ENCODE measurements at places on chromosomes 12 and 14. TPM values are rescaled to one million over a fixed set of nuclear protein-coding genes. Genes with fewer than 3 reads are reported as not detected.

Gene CSRNP2
- polyA plus RNA-seq = 37.5 TPM

Gene RD3L
- polyA plus RNA-seq = not detected

DNA sequence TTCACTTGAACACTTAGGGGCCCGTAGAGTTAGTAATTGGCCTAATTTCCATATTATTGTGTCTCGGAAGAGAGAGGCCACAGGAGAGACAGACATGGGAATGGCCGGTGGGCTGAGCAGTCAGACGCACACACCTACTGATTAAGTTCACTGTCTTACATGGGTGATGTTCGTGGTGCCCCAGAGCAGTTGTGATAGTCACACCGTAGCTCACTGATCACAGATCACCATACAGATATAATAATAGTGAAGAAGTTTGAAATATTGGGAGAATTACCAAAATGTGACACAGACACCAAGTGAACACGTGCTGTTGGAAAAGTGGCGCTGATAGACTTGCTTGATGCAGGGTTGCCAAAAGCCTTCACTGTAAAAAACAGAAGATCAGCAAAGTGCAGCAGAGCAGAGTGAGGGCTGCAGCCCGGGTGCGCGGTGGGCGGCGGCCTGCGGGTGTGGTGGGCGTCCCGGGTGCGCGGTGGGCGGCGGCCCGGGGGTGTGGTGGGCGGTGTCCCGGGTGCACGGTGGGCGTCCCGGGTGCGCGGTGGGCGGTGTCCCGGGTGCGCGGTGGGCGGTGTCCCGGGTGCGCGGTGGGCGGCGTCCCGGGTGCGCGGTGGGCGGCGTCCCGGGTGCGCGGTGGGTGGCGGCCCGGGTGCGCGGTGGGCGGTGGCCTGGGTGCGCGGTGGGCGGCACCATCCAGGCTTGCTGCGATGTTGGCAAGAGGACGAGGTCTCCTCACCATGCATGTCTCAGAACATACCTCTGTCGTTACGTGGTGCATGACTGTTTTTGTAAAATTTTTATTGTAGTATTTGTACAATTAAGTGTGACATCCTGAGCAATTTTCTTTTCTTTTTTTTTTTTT lies 34.3 kb upstream of the TEX22 start:
- DNase-seq = no peak

GRCh38 chr14:103728721-103729120 lies 13.1 kb downstream of the ZFYVE21 start:
- no peak for DNase-seq

DNA sequence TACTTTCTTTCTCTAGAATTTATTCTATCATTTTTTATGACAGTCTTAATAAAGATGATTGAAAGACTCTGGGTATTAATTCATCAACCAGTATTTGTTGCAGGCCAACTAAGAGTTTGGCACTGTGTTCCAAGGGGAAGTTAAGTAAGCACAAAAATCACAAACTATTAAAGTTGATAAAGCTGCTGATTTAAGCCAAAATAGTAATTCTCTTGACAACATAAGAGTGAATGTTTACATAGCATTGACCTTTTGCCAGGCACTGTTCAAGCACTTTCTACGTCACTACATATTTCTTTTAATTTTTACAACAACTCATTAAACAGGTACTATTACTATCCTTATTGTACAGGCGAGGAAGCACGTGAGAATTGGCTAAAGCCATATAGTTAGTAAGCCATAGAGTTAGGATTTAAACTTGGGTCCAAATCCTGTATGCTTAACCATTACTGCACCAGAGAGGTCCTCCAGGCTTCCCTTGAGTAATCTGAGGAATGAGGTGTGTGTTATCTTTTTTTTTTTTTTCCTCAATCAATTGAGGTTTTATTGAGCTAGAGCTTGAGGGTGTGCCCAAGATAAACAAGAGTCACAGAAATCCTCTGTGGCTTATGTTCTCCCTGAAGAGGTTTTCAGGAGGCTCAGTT lies 1009.6 kb downstream of the DIO2 start:
- DNase-seq = no peak

- DNase-seq = no peak
Measured at GRCh38 chr12:3152892-3153291, 75.7 kb downstream of the TSPAN9 start.

DNA sequence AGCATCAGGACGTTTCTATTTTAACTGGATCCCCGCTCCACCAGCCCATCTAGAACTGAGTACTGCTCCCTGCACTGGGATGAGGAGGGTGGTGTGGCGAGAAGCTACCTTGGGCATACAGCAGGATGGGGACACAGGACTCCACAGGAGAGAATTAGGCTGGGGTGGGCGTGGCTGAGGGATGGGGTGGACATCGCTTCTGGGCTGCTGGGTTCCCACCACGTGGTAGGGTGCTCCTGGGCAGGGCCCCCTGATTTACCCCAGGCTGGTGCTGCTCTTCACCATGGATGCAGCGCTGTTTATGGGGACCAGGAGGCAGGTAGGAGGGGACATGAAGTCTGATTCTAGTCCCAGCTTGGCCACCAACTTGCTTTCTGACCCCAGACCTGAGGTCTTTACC lies 41.9 kb downstream of the VDR start:
- no peak for DNase-seq

- no peak for DNase-seq
Measured at GRCh38 chr12:49696723-49697122, 10.5 kb downstream of the FMNL3 start.

DNA sequence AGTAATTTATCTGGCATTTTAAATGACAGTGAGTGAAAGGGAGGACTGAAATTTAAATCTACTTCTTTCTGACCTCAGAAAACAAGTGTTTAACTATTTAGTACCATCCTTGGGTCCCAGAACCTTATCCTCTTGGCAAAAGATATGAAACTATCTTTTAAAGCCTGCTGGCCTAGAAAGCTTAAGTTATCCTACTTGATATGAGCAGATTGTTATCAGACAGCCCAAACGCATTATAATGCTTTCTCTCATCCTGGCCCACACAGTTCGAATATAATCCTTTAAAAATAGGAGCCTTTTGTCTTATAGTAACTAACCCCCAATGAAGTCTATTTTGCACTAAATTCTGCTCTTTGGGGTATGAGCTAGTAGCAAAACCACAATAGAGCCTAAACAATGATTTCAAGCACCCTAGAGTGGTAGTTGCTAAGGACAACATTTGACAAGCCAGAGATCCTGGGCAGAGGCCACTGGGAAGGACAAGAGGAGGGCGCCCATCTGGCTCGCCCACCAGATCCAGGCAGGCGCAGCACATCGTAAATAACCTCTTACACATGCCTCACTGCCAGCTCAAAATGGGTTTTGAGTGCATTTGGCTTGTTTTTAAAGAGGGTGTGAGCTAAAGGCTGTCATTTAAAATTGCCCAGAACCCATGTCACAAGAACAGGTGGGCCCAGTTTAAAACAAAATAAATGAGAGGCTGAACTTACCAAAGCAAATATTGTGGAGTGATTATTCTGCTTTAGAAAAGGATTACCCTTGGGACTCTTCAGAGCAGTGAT lies 37.7 kb upstream of the CRY1 start:
- no peak for DNase-seq
